Kidney (tissue), 22 donors: ENCODE measurements at places on chromosomes 7 and 10. TPM values are rescaled to one million over a fixed set of nuclear protein-coding genes. Genes with fewer than 3 reads are reported as not detected.

Gene PRSS58
- not detected for total RNA-seq

Gene INHBA
- 5.9 TPM for total RNA-seq

DNA sequence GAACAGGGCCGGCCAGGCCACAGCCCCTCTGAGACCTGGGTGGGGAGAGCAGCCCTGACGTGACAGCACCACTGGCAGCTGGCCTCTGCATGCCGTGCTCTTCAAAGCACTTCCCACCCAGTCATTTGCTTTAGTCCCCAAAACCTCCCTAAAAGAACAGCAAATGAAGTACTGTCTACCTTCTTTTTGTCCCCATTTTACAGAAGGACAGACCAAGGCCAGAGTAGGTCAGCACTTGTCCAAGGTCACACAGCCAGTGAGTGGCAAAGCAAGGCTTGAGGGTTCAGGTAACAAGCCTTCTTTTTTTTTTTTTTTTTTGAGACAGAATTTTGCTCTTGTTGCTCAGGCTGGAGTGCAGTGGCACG lies 15.1 kb downstream of the ATP6V1F start:
- H3K36me3 ChIP-seq, result no peaks in the 10 kb centered on the region
- peaks cover 2% of the 10 kb centered on the region for H3K4me1 ChIP-seq
- no peak overlapping the region for H3K4me3 ChIP-seq
- DNase-seq, result no peak
- H3K27me3 ChIP-seq, result no peaks in the 10 kb centered on the region

DNA sequence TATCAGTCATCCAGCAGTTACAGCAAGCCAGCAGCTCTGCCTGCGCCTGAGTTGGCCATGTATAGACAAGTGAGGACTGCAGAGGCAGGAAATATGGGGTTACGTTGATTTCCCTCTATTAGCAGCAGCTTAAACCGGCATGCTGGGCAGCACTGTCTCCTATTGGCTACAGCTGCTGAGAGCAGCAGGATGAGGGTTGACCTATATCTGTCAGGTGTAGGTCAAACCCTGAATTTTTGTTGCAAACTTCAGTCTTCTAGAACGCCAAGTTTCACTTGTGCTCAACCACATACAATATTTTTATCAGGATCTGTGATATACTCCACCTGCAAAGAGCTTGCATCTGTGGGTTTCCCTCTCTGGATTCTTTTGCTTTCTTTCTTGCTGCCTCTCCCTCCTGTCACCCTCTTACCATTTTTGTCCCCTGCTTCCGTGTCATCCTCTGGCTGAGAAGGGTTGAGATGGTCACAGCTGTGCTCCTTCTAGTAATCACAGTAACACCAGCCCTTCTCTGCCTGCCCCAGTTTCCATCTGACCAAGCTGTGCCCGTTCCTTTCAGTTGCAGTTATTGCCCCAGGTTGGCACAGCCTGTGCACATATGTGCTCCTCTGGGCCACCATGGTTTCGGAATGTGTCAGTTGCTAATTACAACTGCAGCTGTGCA lies 23.8 kb upstream of the GLCCI1 start:
- H3K36me3 ChIP-seq, result no peaks in the 10 kb centered on the region
- no peak overlapping the region for H3K27ac ChIP-seq
- DNase-seq, result no peak
- H3K27me3 ChIP-seq, result no peaks in the 10 kb centered on the region
- H3K4me3 ChIP-seq, result no peak overlapping the region

DNA sequence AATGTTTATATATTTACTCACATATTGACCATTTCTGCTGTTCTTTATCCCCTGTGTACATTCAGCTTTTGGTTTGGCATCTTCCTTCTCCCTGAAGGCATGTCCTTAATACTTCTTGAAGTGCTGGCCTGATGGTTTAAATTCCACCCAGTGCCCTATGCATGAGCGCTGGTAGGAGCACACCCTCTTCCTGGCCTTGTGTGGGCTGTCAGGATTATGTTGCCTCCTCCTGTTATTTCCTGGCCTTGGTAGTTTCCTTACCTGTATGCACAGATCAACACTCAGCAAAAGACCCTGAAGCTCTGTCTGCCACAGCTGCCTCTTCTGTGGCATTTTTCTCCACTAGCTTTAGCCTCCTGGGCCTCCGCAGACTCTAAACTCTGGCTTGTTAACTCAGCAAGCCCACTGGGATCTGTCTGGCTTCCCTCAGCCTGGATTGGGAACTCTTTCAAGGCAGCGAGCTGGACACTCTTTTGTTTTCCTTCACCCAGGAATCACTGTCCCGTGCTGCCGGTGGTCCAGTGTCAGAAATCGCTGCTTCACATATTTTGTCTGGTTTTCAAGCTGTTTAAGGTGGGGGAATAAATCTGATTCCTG lies 595.2 kb downstream of the SDK1 start:
- no peaks in the 10 kb centered on the region for H3K4me1 ChIP-seq
- no peaks in the 10 kb centered on the region for H3K27me3 ChIP-seq
- peak; percentile 31 for DNase-seq
- H3K4me3 ChIP-seq, result no peak overlapping the region
- H3K36me3 ChIP-seq, result no peaks in the 10 kb centered on the region

DNA sequence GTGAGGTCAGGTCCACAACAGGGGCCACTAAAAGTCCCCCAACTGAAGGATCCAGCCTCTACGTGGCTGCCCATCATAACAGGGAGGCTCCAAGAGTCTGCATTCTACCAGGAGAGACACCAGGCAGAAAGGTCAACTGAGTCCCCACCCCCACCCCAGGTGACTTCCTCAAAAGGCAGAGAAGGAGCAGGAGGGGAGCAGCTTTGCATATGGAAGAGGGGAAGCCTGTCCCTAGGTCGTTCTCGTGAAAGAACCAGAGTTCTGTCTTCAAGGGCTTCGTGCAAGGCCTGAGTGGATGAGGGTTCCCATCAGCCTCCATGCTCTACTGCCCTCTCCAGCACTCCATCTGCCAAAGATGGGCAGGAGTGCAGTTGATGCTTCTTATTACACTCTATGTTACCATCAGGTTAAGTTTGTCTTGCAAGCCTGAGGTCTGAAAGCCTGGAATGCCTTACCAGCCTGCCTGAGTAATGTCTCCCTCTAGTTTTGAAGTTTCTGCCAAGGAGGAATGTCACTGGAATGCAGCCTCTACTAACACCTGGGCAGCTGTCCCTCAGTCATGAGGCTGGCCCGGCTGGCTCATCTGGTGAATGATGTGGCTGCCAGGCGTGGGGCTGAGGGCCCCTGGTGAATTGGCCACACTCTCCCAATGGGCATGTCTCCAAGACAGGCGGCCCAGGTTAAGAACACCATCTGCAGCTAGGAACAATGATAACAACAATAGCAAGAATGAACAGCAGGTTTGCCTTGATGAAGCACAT lies 54.3 kb upstream of the SMNDC1 start:
- DNase-seq, result peak; percentile 46
- no peaks in the 10 kb centered on the region for H3K27me3 ChIP-seq
- no peak overlapping the region for H3K27ac ChIP-seq
- peaks cover 2% of the 10 kb centered on the region for H3K4me1 ChIP-seq

DNA sequence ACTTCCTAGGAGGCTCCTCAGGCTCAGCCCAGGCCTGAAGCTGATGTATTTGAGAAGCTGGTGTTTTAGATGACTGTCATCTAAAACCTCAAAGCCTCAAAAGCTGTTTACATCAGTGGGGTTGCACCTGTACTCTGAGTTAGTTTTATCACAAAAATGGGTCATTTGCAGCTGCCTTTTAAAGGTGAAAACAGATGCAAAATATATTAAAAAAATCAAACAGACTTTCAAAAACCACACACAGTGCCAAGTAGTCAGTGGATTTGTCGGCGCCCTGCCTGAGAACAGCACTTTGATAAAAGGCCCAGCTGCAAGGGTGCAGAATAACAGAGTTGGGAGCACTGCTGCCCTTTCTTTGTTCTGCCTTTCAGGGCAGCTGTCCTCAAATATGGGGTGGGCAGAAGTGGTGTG lies 103.0 kb downstream of the VOPP1 start:
- peaks cover 7% of the 10 kb centered on the region for H3K36me3 ChIP-seq
- no peaks in the 10 kb centered on the region for H3K27me3 ChIP-seq
- DNase-seq, result no peak
- H3K27ac ChIP-seq, result no peak overlapping the region

DNA sequence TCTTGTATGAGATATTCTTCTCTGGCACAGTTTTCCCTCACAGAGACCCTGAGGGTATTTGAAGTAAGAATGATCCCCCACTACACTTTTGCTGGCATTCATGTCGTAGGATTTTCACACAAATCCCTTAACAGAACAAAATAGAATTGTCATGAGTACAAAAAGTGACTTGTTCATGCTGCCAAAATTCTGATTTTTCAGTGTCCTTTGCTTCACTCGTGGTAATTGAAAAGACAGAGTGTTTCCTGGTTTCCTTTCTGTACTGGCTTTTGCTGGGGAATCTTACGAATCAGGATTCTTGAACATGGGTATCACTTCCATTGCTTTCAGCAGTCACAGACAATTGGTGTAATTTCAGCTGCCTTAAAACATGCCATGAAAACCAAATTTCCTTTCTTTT lies 756.3 kb downstream of the REEP3 start:
- DNase-seq, result no peak
- H3K4me3 ChIP-seq, result no peak overlapping the region
- no peaks in the 10 kb centered on the region for H3K36me3 ChIP-seq

Gene KCNMA1
- 8.9 TPM for total RNA-seq

GRCh38 chr10:84077768-84078167 lies 61.5 kb upstream of the GHITM start:
- H3K4me1 ChIP-seq, result no peaks in the 10 kb centered on the region
- H3K27ac ChIP-seq, result no peak overlapping the region
- no peak for DNase-seq
- no peak overlapping the region for H3K4me3 ChIP-seq

DNA sequence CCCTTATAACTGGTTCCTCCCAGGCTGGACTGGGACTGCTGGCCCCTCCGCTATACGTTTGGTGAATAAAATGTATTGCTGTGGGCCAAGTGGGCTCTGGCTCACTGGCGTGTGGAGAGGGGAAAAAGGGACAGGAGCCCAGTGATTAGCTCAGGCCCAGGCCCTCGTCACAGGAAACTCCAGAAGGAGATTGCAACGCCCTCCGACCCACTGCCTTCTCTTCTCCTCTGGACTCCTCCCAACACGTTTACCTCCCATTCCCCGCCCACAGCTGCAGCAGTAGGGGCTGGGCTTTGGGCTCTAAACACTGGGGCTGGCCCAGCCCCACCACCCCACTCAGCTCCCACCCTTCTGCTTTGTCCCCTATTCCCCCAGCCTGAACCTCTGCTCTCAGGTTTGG lies 173.9 kb downstream of the NEURL1 start:
- H3K4me1 ChIP-seq, result peaks cover 11% of the 10 kb centered on the region
- DNase-seq, result peak; percentile 73
- no peaks in the 10 kb centered on the region for H3K36me3 ChIP-seq
- no peak overlapping the region for H3K27ac ChIP-seq
- H3K4me3 ChIP-seq, result no peak overlapping the region
